Immature natural killer cell (primary cell): ENCODE measurements at places on chromosomes 12 and 14.

GRCh38 chr14:66638689-66639088, 130.7 kb downstream of the GPHN start:
- DNase-seq, result no peak

DNA sequence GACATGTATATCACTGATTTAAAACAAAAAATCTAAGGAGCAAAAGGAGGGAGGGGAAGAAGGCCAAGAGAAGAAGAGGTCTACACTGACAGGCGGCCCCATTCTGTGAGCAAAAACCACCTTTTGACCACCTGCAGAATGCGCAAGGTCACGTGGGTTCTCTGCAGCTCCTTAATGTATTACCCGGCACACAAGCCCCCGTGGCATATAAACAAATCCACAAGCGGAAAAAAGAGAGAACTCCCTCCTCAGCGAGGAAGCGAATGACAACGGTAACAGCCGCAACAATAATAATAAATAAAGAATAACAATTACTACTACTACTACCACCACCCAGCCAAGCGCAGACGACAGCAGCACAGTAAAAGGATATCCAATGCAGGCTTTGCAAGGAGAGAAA, 1.3 kb downstream of the KSR2 start:
- DNase-seq, result no peak

DNA sequence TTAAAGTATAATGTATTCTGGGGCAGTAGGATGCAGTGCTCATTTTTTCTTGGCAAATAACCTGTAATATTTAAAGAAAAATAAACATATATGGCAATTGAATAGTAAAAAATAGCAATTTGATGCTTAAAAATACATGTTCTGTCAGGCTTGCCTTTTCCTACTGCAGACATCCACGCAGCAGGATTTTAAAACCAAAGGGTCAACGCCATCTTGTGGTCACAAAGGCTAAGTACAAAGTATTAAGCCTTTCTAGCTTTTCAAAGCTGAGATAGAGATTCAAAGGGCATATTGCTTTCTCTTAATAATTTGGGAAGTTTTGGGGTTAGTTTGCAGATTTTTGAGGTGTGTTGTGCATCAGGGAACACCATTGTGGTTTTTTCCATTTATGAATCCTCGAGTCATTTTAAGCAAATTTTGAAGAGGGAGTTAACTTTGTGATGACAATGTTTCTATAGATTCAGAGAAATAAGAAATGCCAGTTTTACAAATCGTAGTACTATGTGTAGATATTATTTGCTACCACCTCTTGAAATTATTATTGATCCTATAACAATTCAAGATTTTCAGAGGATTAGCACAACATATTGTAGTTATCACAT, 4.7 kb upstream of the CCER1 start:
- no peak for DNase-seq

GRCh38 chr12:128702371-128702770, 121.4 kb downstream of the SLC15A4 start:
- peak; percentile 17 for DNase-seq

- DNase-seq, result no peak
Measured at GRCh38 chr12:123433615-123434014, 2.9 kb downstream of the RILPL2 start.

DNA sequence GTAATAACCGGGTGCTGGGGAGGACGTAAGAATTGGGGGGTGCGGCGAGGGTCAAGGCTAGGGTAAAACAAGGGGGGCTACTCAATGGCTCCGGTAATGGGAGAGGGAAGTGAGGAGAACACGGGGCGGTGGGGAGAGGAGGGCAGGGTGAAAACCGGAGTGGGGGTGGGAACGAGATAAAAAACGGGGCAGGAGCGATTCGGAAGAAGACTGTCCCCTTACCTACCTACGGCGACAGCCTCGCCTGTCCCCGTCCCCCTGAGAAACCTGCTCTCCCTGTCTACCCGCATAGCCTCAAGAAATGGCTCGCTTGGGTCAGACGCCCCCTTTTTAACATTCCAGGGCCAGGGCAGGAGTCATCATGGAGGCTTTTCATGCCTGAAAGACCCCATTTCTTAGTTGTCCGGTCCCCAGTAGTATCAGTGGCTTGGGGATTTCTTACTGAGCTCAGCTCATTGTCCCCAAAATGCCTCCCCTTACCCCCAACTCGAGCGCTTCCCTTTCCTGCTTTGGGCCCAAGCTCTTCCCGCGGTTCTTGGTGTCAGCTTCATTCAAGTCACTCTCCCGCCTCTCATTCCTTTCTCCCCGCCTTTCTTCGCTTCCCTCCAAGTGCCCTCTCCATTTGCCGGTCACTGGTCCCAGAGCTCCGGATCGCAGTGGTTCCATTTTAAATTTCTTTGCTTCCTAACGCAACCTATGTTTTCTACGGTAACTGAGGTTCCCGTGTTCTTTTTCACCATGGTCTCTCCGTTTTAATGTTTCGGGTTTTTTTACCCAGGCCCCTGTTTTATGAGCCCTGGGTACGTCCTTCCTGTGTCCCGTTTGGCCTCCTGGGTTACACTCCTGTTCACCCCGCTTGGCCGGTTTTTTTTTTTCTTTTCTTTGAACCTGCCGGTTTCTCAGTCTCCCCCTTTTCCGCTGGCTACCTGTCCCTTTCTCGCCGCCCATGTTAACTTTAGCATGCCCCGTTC, 1.2 kb upstream of the WSB2 start:
- DNase-seq, result peak; percentile 5

DNA sequence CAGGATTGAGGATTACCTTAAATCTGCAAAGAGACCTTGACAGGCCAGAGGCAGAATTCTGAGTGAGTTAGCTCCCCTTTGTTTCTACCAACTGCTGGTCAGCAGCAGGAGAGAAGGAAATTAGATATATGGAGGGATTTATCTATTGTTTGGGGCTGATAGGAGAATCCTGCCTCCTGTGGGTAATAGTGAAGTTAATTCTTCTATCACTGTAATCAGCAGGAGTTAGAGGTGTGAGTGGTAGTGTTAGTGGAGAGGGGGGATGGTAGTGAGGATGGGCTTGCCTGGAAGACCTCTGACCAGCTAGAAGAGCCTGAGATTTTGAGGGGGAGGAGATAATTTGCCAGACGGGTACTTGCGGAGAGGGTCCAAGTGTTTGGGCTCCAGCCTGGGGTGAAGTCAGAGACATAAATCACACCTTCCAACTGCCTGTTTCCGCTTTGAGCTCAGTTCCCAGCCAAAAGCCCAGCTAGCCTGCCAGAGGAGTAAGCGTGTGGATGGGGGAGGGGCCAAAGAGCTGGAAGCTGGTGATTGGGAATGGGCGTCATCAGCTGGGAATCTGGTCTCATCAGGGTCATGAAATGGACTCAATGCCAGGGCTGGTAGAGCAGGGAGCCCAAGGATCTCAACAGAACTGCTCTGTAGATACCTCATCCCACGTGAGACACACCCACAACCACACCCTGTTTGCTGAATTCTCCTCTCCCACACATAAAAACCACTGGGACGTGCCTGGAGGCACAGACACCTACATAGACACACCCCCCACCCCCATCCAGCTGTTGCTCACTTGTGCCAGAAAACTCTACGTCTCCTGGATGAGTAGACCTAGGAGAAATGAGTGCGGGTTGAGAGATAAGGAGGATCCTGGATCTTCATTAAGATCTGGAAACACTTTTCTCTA, 13.1 kb upstream of the ITGA5 start:
- no peak for DNase-seq

GRCh38 chr12:121750507-121750955, 38.0 kb downstream of the TMEM120B start:
- peak; percentile 61 for DNase-seq
